Sciatic nerve (tissue), 2 donors: ENCODE measurements at places on chromosomes 11 and 22. TPM values are rescaled to one million over a fixed set of nuclear protein-coding genes. Genes with fewer than 3 reads are reported as not detected.

DNA sequence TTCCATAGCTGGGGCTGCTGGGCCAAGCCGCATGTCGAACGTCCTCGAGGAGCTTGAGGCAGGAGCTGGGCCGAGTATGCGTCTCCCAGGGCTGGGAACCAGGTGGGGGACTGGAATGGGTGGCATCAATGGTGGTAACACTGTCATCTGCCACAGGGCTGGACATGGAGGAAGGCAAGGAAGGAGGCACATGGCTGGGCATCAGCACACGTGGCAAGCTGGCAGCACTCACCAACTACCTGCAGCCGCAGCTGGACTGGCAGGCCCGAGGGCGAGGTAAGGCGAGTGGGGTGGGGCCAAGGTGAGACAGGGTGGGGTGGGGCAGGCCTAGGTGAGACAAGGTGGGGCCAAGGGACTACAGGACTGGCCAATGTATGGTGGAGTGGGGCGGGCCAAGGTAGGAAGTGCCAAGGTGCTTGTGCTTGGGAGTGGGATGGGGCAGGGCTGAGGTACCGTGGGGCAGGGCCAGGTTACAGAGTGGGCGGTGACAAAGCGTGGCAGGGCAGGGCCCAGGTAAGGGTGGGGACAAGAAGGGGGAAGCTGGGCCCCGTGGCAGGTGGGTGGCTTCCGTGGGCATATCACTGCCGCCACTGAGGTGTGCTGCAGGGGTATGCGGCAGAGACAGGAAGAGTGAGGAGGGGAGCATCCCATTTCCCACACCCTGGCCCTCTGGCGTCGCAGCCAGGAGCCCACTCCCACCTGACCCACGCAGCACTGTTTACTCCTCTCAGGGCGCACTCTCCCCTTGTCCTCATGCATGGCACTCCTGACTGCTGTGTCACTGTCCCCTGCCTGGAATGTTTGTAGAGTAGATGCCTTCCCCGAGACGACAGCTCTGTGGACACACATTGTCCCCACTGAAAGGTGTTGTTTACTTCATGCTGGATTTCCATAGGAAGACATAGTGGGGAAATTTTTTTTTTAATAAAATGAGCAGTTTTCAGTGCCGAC is 27.5 kb upstream of the DGCR8 start:
- DNase-seq, result no peak

GRCh38 chr11:121754598-121754997 is 301.8 kb upstream of the SORL1-AS1 start:
- DNase-seq, result peak; percentile 74

DNA sequence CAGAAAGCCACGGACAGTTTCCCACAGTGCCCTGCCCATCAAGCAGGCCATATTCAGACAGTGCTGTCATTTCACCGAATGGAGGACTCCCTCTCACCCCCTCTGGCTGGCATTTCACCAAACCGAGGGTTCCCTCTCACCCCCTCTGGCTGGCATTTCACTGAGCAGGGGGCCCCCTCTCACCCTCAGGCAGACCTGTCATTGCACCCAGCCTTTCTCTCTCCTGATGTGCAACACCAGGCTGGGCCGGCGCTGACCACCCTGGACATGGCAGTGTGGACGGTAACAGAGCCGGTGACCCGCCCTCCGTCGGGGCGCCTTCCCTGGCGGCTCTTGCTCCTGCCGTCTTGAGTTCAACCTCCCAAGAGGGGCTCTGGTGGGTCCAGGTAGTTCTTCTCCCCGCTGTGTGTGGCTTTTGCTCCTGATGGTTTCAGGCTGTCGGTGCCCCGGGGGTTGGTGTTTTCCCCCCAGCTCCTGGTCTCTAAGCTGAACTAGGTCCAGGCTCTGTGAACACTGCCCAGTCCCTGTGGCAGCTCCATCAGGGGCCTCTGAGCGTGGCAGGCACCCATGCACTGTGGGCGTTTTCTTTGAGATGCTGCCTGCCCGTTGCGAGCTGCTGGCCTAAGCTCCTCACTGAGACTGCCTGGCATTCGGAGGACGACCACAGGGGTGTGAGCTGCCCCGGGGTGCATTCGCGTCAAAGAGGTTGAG is 46.9 kb downstream of the SMIM38 start:
- DNase-seq, result peak; percentile 54

- DNase-seq, result no peak
These were observed 38.2 kb upstream of the PAMR1 start for GRCh38 chr11:35563484-35564244.

ZC3H12C gene
- 30.4 TPM for total RNA-seq

DNA sequence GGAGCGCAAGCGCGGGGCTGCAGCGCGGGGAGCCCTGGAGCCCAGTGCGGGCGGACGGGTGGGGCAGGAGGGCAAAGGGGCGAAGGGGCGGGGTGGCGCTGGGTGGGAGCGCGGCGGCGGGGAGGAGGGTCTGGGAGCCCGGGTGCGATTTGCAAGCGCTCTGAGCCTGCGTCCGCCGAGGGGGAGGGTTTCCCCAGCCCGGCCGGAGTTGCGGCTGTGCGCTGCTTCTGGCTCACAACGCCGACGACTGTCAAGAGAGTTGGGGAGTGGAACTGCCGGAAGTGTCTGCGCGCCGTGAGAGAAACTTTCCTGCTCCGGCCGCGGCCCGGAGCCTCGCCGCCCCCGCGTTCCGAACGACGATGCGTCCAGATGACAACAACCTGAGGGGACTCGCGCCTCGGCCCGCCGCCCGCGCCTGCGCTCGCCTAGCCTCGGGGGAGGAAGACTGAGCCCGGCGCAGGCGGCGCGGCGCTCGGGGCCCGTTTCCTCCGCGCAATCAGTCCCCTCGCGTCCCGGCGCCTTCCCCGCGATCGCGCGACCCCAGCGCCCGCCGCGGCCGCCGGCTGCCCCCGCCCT is at the start of gene ARHGAP42:
Gene ARHGAP42, plus strand, starts transcription at position 235 of the 576 bp plus-strand sequence. CDS start 391 bp downstream, outside the sequence.
- DNase-seq, result peak; percentile 86

DNA sequence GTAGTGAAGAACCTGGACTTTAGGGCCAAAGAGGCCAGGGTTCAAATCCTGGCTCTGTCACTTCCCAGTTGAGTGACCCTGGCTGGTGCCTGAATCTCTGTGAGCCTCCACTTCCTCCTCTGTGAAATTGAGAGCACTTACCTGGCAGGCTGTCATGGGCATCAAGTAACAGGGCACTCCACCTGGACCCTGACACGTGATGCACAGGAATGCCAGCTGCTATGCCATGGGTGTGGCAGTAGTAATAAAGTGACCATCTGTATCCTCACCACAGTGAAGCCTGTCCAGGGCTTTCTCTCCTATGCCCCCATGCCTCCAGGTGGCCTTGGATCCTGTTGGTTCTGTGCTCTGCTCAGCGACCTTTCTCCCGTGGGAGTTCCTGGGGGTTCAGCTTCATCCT is 29.8 kb upstream of the PPP6R3 start:
- DNase-seq, result no peak

- no peak for DNase-seq
These were observed 10.6 kb downstream of the TENM4 start for GRCh38 chr11:79430280-79430679.

GRCh38 chr22:30575859-30576258 is 1.4 kb upstream of the GAL3ST1 start:
- DNase-seq, result no peak

GRCh38 chr11:9790703-9791102 is 126.8 kb downstream of the SWAP70 start:
- DNase-seq, result no peak

DNA sequence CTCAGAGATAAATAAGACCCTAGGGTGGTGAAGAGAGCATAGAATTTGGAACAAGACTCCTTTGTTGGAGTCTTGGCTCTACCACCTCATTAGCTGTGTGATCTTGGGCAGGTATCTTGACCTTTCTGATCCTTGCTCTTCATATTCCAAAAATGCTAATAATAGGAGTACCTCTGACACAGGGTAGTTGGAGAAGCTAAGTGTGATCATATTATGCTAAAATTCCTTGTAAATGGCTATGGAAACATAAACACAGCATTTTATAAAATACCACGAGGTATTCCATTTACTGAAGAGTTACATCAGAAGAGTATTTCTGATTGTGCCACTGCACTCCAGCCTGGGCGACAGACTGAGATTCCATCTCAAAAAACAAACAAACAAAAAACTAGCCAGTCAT is 9.4 kb downstream of the PTPRJ start:
- no peak for DNase-seq

GRCh38 chr22:50258361-50259292 is 2.9 kb downstream of the MAPK12 start:
- no peak for DNase-seq

- DNase-seq, result no peak
These were observed 857.0 kb downstream of the KCNA4 start for GRCh38 chr11:29159552-29160465.

DNA sequence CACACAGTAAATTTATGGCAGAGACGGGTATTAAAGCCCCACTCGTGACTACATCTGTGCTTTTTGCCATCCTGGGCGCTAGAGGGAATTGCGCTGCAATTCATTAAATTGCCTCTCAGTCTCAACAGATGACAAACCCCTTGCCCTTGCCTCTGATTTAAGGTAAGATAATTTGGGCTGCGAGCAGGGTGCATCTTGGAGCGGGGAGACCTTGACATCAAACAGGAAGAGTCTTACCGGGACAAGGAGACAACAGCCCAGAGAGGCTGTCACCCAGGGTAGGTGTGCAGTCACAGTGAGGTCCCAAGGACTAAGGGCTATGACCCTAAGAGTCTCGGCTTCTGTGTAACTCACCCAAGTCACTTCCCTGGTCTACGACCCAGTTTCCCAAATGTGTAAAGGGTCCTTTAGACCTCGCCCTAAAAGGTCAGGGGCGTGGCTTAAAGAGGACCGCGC is 449 bp upstream of the TOM1 start:
- no peak for DNase-seq

DNA sequence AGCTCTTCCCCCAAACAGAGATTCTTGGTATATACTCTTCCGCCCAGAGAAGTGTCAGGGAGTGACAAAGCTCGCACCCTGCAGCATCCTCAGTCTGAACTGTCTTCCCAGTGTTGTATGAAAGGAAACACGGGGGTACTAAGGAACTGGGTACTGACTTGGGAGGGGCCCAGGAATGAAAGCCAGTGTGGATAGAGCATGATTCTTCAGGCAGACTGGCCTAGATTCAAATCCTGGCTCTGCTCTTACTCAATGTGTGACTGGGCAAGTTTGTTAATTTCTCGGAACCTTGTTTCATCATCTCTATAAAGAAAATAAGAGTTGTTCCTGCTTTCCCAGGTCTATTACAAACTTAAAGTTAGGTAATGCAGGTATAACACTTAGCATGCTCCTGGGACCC is 266.0 kb upstream of the NARS2 start:
- no peak for DNase-seq

DNA sequence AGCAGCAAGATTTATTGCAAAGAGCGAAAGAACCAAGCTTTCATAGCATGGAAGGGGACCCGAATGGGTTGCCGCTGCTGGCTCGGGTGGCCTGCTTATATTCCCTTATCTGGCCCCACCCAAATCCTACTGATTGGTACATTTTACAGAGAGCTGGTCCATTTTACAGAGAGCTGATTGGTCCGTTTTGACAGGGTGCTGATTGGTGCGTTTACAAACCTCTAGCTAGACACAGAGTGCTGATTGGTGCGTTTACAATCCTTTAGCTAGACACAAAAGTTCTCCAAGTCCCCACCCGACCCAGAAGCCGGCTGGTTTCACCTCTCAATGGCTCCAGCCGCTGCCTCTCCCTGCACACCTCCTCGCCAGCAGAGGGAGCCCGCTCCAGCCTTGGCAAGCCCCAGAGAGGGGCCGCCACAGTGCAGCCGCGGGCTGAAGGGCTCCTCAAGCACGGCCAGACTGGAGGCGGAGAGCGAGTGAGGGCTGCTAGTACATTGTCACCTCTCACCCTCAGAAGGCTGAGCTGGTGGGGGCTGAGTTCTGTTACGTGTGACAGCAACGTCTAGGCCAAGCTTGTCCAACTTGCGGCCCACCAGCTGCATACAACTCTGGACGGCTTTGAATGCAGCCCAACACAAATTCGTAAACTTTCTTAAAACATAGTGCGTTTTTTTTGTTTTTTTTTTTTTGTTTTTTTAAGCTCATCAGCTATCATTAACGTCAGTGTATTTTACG is 8.7 kb downstream of the PTH start:
- peak; percentile 60 for DNase-seq

- no peak for DNase-seq
These were observed 65.0 kb upstream of the HMGXB4 start for GRCh38 chr22:35192129-35192918.

GRCh38 chr11:64351136-64351631 is 7.8 kb upstream of the RPS6KA4 start:
- DNase-seq, result peak; percentile 48

GRCh38 chr11:16011396-16011795 is 344.9 kb downstream of the SOX6 start:
- no peak for DNase-seq

DNA sequence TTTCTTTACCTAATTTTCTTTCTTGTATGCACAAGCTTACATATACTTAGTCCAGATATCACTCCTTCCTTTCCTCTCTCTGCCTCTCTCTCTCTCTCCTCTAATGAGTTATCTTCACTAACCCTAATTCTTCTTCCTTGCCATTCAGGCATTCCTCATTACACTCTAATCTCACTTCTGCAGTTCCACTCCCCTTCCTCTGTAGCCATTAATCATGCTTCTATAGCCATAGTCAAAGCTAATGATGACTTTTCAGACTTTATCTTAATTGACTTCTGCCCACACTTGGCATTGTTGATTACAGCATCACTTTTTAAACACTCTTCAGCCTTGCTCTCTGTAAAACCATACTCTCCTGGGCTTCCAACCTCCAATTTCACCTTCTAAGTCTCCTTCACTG is 35.3 kb upstream of the SC5D start:
- DNase-seq, result no peak

CELSR1 gene
- total RNA-seq, result 1.9 TPM

SCGB1D2 gene
- total RNA-seq, result not detected

PTDSS2 gene
- 33.1 TPM for total RNA-seq

GRCh38 chr11:67434395-67434881 is 3.0 kb downstream of the PTPRCAP start:
- no peak for DNase-seq

DNA sequence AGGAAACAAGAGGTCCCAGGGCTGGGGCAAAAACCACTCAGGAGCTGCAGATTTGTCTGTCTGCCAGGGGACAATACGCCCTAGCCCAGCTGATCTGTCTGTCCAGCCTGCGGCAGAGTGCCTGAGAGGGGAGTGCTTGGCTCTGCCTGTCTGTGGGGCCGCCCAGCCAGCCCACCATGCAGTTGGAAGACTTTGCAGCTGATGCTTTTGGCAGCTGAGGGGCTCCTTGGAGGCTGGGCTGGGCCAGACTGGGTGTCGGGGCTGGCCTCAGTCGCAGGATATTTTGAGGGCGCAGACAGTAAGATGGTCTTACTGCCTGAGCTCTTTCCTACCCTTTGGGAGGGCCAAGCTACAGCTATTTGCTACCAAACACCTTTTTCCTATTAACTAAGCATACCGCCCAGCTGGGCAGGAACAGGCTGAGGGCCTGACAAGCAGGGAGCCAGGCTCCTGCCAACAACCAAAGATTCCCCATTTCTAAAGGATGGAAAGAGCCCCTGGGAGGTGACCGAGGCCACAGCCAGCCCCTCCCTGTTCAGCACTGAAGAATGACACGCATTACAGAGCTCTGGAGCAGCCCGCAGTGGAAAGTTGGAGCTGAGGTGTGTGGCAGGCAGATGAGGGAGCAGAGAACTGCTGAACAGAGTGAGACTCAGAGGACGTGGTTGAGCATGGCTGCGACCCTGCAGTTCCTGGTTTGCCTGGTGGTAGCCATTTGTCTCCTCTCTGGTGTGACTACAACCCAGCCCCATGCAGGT is at the start of gene FAM180B:
Gene FAM180B, plus strand, starts transcription at position 581 of the 758 bp plus-strand sequence. Its CDS starts 91 bp downstream, at position 672.
- DNase-seq, result no peak

- peak; percentile 10 for DNase-seq
These were observed 468.3 kb downstream of the TBC1D22A start for GRCh38 chr22:47230741-47231140.

GRCh38 chr11:67420147-67420645 is 4.7 kb downstream of the CARNS1 start:
- no peak for DNase-seq

RCOR2 gene
- 0.40 TPM for total RNA-seq

GRCh38 chr11:32939046-32939445 is 46.4 kb downstream of the QSER1 start:
- DNase-seq, result no peak
